SK-N-SH (cell line): ENCODE measurements at places on chromosomes 1 and 21. TPM values are rescaled to one million over a fixed set of nuclear protein-coding genes. Genes with fewer than 3 reads are reported as not detected.

S100A4 gene
- polyA plus RNA-seq, result 24.6 and 25.4 TPM in 2 replicates

FYB2 gene
- not detected in 2 replicates for polyA plus RNA-seq

CFHR5 gene
- polyA plus RNA-seq, result not detected in 2 replicates

TRIM67 gene
- polyA plus RNA-seq, result not detected in 2 replicates

WNT3A gene
- polyA plus RNA-seq, result not detected in 2 replicates

SMCP gene
- not detected in 2 replicates for polyA plus RNA-seq

ASCL5 gene
- 0.05 TPM in 1 of 2 replicates, not detected in the other for polyA plus RNA-seq

DNA sequence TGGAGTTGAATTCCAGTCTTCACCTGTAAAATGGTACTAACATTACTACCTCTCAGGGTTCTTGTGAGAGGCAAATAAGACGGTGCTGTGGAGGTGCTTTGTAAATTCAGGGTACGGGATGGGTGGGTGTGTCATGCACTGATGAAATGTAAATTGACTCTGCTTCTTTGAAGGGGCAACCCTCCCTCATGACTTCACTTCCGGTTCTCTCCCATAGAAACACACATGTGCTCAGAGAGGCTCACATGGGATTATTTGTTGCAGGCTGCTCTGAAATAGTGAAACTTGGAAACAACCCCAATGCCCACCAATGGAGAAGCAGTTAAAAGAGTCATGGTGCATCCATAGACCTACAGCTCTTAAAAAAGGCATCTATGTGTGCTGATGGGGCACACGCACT lies 44.9 kb upstream of the SCMH1 start:
- no peak for DNase-seq
- peaks cover 15% of the 10 kb centered on the region; the same call in 1 of the 2 replicates for H3K27me3 ChIP-seq
- no peak overlapping the region for H3K4me3 ChIP-seq
- H3K36me3 ChIP-seq, result no peaks in the 10 kb centered on the region

DNA sequence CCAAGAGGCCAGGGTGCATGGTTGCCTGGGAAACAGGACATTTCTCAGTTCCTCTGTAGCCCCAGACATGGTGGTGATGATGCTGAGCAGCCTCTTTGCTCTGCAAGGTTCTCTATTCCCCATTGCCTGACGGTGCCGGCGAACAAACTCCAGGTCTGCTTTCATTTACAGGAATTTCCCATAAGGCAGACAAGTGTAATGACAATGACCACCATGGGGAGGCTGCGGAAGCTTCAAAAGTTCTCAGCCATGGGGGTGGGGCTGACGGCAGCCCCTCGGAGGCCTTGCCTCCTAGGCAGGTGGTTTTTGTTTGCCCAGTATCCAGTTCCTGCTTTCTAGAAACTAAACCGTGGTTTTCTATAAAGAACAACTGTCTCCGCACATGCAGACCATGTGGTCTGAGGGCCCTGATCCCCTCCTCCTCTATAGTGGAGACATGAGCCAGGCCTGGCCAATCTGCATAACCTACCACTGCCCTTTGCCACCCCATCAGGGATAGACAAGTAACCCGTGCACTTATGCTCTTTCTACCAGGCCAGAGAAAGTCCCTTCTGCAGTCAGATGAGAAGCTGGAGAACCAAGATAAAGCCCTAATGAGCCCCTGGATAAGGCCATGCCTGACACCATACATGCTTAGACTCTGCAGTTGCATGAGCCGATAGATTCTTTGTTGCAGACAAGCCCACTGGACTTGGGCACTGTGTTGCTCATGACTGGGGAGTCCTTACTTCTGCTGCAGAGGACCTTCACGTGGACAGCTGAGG lies 54.1 kb downstream of the LDLRAD2 start:
- H3K4me3 ChIP-seq, result no peak overlapping the region
- peaks cover 13% of the 10 kb centered on the region for H3K4me1 ChIP-seq
- H3K27me3 ChIP-seq, result no peaks in the 10 kb centered on the region
- peak; percentile 58 for DNase-seq
- H3K36me3 ChIP-seq, result peaks cover 15% of the 10 kb centered on the region
- no peak overlapping the region for H3K27ac ChIP-seq

GRCh38 chr21:46080171-46081021 lies 17.5 kb upstream of the COL6A2 start:
- H3K36me3 ChIP-seq, result no peaks in the 10 kb centered on the region
- no peak overlapping the region for H3K4me3 ChIP-seq
- peak; percentile 84 for DNase-seq
- H3K4me1 ChIP-seq, result peaks cover 38% of the 10 kb centered on the region; the same call in 1 of the 2 replicates

GRCh38 chr1:151036356-151036755 lies at the start of gene BNIPL:
Gene BNIPL (plus strand): TSS chr1:151036586. CDS start chr1:151036726, 140 bp downstream.
- no peaks in the 10 kb centered on the region for H3K27me3 ChIP-seq
- H3K36me3 ChIP-seq, result peaks cover 23% of the 10 kb centered on the region; the same call in 1 of the 2 replicates
- H3K4me1 ChIP-seq, result no peaks in the 10 kb centered on the region

DNA sequence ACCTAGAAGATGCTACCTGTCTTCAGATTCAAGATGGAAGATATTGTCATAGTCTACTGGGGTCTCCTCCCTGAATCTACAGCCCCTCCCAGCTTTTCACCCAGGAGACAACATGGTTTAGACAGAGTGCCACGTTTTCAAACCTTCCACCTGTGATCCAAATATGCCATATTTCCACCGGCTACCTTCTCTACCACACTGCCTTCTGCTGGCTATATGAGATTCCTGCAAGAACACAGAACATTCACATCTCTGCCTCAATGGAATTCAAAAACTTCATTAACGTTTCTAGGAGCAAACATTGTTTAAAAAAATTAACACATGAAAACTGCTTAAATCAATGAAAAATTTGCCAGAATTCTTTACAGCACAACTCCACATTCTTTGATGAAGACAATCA lies 12.9 kb upstream of the LELP1 start:
- no peaks in the 10 kb centered on the region for H3K4me1 ChIP-seq
- no peaks in the 10 kb centered on the region for H3K36me3 ChIP-seq
- no peaks in the 10 kb centered on the region for H3K27me3 ChIP-seq
- no peak overlapping the region for H3K27ac ChIP-seq
- no peak overlapping the region for H3K4me3 ChIP-seq

DNA sequence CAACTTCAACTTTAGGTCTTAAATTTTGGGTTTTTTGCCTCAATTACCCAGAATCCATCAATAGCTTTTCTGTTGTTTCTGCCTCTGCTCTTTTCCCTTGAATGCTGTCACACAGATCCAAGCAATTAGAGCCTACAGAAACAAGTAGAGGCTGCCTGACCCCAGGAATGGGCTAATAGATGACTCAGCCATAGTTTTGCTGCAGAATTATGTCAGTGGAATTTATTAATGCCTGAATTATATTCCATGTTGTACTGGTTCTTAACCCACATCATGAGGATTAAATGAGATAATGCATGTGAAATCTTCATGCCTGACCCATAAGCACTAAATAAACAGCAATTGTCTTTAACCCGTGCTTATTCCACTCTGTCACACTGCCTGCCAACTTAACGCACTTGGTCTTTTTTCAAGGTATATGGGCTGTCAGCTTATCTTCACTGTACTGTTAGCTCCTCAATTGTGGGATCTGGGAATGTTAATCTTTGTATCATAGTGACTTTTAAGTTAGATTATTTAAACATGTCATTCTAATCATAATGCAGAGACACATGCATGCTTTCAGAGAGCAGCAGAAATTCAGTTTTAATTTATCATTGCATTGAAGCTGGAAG lies 213.3 kb downstream of the ROR1 start:
- no peaks in the 10 kb centered on the region for H3K27me3 ChIP-seq
- no peak overlapping the region for H3K4me3 ChIP-seq
- peaks cover 11% of the 10 kb centered on the region for H3K4me1 ChIP-seq

DNA sequence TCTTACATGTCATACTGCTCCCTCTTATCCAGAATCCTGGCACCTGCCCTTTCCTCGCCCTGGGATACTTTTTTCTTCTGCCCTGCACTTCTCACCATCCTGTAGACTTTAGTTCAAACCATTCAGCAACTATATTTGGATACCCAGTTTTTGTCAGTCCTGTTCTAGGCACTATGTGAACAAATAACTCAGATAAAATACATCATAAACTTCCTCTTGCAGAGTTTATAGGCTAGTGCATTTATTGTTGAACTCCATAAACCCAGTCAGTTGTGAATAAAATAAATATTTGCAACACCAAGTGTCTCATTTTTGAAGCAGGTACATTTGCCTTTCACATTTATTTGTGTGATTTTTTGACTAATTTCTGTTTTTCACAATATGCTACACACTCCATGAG lies 4.3 kb downstream of the LYPLAL1 start:
- H3K36me3 ChIP-seq, result peaks cover 30% of the 10 kb centered on the region
- no peak for DNase-seq
- no peak overlapping the region for H3K27ac ChIP-seq
- H3K4me1 ChIP-seq, result peaks cover 12% of the 10 kb centered on the region; the same call in 1 of the 2 replicates

GRCh38 chr1:93164816-93165215 lies 15.4 kb downstream of the TMED5 start:
- no peak overlapping the region for H3K4me3 ChIP-seq
- H3K4me1 ChIP-seq, result no peaks in the 10 kb centered on the region
- no peaks in the 10 kb centered on the region for H3K27me3 ChIP-seq
- H3K27ac ChIP-seq, result no peak overlapping the region
- 0 out of 2 replicates have a peak, but pooled peaks cover 3% of the 10 kb centered on the region for H3K36me3 ChIP-seq
- no peak for DNase-seq

DNA sequence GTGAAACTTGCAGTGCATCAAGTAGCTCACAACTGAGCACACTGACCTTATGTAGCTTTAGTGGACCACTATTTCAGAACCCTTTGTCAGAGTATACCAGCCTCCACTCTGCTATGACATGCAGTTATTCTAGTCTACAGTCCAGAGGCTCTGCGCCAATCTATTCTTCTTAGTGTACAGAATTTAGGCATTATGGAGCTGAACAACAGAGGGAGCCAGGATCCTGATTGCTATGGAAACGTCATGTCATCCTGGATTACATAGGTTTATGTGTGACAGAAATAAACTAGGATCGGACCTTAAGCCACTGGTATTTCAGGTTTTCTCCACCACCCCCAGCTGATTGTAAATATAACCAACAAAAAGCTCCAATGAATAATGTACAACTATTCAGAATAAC lies 48.1 kb upstream of the EEIG2 start:
- H3K36me3 ChIP-seq, result no peaks in the 10 kb centered on the region
- no peaks in the 10 kb centered on the region for H3K4me1 ChIP-seq
- no peak overlapping the region for H3K27ac ChIP-seq
- H3K4me3 ChIP-seq, result no peak overlapping the region

DNA sequence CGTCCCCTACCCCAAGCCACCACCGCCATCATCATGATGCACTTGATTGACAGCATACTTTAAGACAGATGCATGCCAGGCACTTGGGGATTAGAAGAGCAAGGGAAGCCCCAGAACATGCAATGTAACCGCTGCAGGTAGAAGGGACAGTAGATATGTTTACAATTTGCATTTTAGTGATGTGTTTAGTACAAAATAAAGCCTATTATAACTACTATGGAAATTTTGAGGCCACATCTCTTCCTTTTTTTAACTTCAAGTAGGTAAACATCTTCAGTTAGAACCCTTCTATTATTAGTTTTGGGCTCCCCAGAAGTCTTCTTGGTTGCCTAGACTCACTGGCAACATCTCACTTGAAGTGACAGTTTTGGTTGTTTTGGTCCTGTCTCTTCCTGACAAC lies 25.3 kb downstream of the CR1L start:
- H3K27ac ChIP-seq, result no peak overlapping the region
- no peaks in the 10 kb centered on the region for H3K4me1 ChIP-seq
- H3K4me3 ChIP-seq, result no peak overlapping the region
- no peaks in the 10 kb centered on the region for H3K36me3 ChIP-seq
- peaks cover 36% of the 10 kb centered on the region for H3K27me3 ChIP-seq
- no peak for DNase-seq

DNA sequence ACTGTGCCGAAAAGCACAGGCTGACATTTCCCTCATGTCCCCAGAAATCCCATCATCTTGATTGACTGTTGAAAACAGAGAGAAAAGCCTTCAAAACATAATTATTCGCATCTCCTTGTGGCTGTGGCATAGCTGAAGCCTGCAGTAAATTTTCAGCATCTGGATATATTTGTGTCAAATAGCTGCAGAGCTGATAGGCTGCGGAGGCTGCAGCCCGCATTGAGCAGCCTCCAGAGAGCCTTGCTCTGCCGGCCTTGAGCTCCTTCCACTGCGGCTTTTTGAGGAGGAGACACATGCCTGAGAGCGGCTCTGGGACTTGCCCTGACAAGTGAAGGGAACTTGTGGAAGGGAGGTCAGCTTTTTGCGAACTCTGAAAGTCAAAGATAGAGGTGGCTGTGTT lies 144.7 kb downstream of the RYR2 start:
- no peak overlapping the region for H3K4me3 ChIP-seq
- H3K27me3 ChIP-seq, result no peaks in the 10 kb centered on the region
- no peak overlapping the region for H3K27ac ChIP-seq
- no peaks in the 10 kb centered on the region for H3K36me3 ChIP-seq

GRCh38 chr1:25161981-25162380 lies 70.3 kb downstream of the SYF2 start:
- H3K36me3 ChIP-seq, result no peaks in the 10 kb centered on the region
- H3K27me3 ChIP-seq, result no peaks in the 10 kb centered on the region
- no peak overlapping the region for H3K4me3 ChIP-seq
- H3K27ac ChIP-seq, result no peak overlapping the region
- no peak for DNase-seq

DNA sequence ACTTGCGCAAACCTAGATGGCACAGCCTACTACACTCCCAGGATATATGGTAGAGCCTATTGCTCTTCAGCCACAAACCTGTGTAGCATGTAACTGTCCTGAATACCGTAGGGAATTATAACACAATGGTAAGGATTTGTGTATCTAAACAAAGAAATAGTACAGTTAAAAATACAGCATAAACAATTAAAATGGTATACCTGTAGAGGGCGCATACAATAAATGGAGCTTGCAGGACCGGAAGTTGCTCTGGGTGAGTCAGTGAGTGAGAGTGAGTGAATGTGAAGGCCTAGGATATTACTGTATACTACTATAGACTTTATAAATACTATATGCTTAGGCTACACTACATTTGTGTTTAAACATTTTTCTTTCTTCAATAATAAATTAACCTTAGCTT lies 99.3 kb downstream of the PLD5 start:
- H3K36me3 ChIP-seq, result no peaks in the 10 kb centered on the region
- no peaks in the 10 kb centered on the region for H3K27me3 ChIP-seq
- no peak overlapping the region for H3K27ac ChIP-seq
- no peak overlapping the region for H3K4me3 ChIP-seq
- DNase-seq, result no peak

DNA sequence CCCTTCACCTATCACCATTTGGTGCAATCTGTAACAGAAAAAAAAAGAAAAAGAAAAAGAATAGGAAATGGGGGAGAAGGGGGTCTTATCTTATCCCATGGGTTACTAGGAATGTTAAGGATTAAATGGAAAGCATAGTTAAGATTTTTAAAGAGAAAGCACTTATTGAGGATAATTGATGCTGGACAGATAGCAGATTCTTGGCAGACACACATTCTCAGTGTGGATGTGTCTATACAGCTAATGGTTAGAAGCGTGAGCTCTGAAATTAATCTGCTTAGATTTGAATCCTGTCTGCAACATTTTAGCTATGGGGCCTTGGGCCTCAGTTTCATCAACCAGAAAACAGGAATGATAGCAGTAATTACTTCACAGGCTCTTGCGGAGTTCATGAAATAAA lies 67.1 kb downstream of the SSBP3 start:
- no peak overlapping the region for H3K4me3 ChIP-seq
- no peak overlapping the region for H3K27ac ChIP-seq
- no peaks in the 10 kb centered on the region for H3K36me3 ChIP-seq
- no peak for DNase-seq
